NCI-H524 (cell line): ENCODE measurements at places on chromosomes 16 and 17.

DNA sequence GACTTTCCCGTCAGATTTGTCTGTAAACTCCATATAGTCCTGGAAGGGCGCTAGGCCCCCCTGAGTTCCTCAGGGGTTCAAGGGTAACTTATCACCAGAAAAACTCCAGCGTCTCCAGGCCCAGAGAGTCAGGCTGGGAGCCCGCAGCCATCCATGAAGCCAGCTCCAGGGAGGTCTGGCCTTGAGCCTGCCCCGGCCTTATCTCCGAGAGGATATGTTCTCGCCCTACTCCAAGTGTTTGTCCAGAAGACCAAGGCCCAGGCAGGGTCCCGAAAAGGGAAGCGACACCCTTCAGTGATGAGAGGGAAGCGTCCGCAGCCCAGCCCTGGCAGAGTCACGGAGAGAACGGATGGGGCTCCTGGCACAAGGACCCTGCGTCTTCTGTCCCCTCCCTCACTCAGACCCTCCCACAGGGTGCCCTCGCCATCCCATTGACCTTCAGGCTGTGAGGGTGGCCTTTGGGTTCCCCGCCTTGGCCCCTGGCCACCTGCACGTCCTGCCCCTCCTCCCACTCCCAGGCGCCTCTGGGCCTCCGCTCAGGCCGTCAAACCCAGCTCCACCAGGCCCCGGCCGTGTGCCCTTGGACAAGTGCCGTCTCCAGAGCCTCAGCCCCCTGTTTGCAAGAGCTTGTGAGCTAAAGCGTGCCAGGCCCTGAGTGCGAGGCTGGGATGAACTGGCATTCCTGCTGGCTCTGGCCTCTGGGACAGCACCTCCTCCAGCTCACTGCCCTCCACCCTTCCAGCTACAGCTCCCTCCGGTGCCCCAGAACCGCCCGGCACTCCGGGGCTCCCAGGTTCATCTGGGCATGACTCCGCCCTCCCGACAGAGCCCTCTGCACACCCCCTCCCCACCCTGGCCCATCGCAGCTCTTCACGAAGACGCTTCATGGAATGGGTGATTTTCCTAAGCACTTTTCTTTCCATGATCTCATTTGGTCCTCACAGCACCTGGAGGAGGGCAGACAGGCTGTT is 83.4 kb downstream of the ZDHHC7 start:
- no peak for DNase-seq

GRCh38 chr17:80219763-80220053 is 425 bp downstream of the SGSH start:
- no peak for DNase-seq

DNA sequence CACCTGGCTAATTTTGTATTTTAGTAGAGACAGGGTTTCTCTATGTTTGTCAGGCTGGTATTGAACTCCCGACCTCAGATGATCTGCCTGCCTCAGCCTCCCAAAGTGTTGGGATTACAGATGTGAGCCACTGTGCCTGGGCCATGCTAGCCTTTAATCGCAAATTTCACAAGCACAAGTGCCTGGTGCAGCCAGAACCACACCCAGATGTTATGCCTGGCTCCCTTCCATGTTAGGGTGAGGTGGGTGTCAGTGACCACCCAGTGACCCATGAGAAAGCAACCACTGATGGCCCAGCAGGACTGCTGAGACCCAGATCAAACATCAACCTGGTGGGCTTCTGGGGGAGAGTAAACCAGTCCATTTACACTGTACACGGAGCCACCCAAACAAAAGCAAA is 241.9 kb downstream of the CDH11 start:
- DNase-seq, result no peak

- DNase-seq, result peak; percentile 67
These were observed at the start of gene CHRNE for GRCh38 chr17:4903051-4903818. TSS of gene CHRNE (minus strand) at chr17:4903098. CDS start at chr17:4903063, 35 bp downstream.

DNA sequence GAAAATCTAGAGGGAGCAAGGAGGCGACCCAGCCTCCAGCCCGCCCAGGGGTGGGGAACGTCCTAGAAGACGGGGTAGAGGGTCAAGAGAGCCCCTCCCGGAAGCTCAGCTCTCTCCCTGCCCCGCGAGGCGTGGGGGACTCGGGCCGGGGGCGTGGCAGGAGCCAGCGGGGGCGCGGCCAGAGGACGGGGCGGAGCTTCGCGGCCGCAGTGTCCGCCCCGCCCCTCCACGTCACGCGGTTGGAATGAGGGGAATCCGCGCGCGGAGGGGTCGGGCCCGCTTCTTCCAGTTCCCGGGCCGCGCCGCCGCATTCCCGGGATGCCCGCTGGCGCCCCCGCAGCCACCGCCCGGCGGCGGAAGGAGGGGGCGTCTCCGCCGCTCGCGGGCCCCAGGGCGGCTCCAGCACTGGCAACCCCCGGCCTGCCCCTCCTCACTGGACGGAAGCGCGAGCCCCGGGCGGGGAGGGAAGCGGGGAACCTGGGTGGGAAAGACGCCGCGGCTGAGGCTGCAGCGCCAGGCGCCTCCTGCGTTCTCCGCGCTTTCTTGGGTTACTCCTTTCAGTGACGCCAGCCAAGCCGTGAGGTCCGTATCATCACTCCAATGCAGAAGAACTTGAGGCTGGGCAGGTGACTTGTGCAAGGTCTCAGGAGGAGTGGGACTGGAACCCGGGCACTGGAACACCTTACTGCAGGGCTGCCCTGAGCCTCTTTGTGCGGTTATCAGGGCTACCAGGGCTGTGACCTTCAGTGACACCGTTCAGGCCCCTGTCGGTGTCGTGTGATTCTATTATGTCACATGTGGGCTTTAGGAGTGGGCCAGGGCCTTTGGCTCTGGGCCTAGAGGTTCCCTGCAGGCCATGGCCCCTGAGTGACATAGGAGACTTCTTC is 4.3 kb downstream of the MYO1C start:
- no peak for DNase-seq

DNA sequence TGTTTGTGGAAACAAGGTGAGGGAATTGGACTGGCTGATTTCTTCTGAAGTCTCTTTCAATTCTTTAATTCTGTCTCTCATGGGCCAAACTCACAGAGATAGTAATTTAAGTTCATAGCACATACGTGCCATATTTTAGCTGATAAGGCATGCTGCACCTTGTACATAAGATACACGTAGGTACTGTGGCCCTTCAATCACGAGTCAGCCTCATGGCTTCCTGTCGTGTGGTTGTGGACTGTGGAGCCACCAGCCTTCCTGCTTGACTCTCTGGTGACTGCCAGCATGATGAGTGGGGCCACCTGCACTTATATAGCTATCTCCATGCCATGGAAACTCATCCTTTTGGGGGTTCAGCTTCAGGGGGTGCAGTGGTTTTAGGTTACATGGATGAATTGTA is 25.1 kb downstream of the KSR1 start:
- DNase-seq, result no peak

- no peak for DNase-seq
These were observed at the start of gene CENPX for GRCh38 chr17:82022310-82022980. TSS of gene CENPX (minus strand) at chr17:82022878. CDS start at chr17:82022861, 17 bp downstream.

DNA sequence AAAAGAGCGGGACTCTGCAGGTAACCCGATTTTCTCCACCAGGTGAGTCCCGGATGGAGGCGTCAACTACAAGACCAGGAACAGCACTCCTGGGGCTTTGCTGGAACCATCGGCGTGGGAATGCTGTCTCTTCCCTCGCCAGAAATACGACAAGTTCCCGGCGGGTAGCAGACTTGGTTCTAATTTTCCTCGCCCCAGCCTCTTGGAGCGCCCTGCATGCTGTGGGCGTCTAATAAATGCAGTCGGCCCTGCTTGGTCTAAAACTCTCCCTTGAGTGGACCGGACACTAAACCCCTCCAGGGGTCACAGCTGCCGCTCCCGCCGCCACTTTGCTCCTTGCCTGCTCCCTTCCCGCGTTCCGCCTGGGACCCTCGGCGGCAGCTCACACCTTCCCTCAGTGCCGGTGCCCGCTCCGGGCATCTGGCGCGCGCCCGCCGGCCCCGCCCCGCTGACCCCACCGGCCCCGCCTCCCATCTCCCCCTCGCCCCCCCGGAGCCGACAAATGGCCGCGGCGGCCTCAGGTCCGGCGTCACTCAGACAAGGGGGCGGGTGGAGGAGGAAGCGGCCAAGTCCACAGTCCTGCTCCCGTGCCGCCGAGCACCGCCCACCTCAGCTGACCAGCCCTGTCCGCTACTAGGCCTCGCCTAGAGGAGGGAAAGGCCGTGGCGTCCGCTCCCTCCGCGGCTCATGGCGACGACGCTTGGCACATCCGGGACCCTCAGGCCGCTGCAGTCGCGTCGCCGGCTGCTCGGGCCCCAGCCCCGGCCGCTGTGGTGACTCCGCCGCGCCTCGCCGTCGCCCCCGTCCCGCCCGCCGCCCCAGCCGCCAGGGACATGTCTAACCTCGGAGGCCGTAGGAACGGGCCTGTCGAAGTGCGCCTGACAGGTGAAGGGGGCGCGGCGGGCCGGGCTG is 65.8 kb downstream of the KPNA2 start:
- DNase-seq, result peak; percentile 76

- no peak for DNase-seq
These were observed 34.5 kb upstream of the TNRC6A start for GRCh38 chr16:24694931-24695330.

GRCh38 chr17:30341703-30342249 is 7.9 kb upstream of the TMIGD1 start:
- DNase-seq, result no peak

GRCh38 chr17:29709866-29710519 is 87.3 kb upstream of the CORO6 start:
- no peak for DNase-seq

DNA sequence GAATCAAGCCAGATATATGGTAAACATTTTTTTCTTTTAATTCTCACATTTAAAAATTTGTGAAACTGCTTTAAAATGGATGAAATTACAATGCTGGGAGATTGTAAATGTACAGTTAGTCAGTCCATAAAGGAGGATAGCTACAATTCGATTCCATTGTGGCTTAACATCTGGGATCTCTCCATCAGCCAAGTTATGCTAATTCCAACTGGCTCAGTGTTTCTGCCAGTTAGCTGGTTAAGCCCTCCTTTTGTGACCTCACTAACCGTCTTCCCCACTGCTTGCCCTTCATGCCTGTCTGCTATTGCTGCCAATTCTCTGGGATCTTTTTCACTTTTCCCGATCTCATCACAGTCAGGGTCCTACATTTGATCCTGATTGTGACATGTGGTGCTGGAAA is 1347.6 kb downstream of the CDH11 start:
- DNase-seq, result no peak

- DNase-seq, result no peak
These were observed 9.1 kb upstream of the SIAH1 start for GRCh38 chr16:48394355-48394703.

GRCh38 chr16:89613954-89614459 is 565 bp downstream of the DPEP1 start:
- DNase-seq, result no peak

DNA sequence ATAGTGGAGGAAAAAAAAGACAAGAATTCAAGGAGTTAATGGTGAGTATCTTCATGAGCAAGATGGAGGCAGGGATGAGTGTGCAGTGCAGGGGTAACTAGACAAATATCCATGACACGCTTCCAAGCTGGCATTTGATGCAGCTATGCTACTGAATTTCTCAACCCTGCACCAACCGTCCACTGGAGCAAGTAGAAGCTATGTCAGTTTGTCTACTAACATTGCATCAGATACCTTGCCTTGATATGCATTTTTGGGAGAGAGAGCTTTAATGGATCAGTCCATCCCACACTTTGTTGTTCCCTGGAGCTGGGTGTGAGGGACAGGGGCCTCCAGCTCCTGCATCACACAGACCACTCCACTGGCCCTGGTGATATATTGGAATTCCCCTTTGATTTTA is 16.4 kb downstream of the CCL11 start:
- DNase-seq, result no peak

DNA sequence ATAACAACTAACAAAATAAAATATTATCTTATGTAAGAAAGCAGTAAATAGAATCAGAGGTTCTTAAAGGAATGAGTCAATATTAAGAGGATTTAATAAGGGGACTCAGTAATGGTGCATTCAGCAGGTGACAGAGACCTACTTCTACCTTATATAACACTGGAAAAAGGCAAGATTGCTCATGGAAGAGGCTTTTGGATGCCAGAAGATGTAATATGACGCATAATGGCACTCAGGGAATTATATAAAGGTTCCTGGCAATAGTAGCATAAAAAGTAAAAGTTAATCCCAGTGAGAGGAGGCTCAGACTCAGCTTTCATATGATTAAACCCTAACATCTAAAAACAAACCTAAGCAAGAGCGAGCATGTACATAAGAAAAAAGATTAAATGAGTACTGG is 136.0 kb upstream of the NACA2 start:
- no peak for DNase-seq

- DNase-seq, result no peak
These were observed 11.0 kb downstream of the EFTUD2 start for GRCh38 chr17:44887971-44888954.

GRCh38 chr16:62135446-62135845 is 99.2 kb upstream of the CDH8 start:
- no peak for DNase-seq

GRCh38 chr16:69017036-69017783 is 88.2 kb upstream of the HAS3 start:
- no peak for DNase-seq
